ENCODE measurements at places on chromosomes 2 and 18.

DNA sequence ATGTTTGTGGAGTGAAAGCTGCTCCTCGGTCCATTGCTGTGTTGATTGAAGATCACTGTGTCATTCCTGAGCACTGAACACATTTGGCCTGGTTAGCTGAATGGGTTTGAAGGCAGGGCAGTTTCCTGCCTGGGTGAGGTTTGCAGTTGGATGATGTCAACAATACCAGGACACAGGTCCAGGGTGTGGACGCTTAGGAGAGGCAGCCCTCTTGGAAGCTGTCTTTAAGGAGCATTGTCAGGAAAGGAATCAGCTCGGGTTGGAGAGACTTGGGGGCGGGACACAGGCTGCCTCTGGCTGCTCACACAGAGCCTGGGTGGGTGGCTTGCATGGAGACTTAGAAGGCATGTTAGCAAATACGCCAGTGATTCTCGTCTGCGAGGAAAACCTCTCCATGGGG, 237.7 kb downstream of the SEPTIN10 start:
- DNase-seq: no peak

DNA sequence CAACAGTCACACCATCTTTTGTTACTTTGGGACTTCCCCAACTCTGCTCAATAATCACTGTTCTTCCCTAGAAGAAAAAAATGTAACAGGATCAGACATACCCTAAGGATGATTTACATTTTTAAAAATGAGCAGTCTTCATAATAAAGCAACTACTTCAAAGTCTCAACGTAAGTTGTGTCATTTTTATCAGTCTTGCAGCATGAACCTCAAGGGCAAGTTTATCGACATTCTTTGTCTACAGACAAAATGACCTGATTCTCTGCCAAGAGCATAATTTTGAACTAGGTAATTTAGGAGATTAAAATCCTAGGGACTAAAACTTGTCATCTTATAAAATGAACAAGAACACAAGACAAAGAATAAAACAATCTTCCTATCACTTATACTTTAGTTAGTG, 2.3 kb downstream of the HSPD1 start:
- DNase-seq: no peak

- no peak for DNase-seq
Observed at GRCh38 chr2:35819033-35819432, 536.5 kb upstream of the CRIM1 start.

- no peak for DNase-seq
Observed at GRCh38 chr2:172927641-172928357, 147.8 kb upstream of the MAP3K20 start.

GRCh38 chr2:150012986-150013385, 425.4 kb upstream of the MMADHC start:
- DNase-seq: no peak

- DNase-seq: peak; percentile 41
Observed at GRCh38 chr2:186036862-186037449, 298.4 kb downstream of the FSIP2 start.

DNA sequence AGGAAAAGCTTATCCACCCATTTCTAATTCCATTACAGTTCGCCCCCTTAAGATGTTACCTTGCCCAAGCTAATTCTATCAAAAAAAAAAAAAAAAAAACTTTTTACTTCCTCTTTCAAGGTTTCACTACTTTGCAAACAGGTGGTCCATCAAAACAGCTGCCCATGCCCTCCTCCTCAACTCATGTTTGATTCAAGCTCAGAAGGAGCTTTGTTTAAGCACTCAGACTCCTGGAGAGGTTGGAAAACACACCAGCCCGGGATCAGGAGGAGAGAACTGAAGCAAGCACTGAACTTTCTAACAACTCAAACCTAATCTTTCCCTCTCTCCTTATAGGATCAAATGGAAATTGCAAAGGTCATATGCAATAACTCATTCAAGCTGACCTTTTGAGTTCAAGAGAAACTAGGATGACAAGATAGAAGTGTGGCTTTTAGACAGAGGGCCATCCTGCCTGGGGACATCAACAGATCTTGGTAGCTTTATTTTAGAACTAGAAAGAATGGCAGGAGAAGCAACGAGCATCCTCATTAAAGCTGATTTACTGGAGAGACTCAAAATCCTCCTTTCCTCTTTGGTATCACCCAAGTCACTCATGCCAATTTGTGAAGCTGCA, 28.3 kb upstream of the FZD7 start:
- no peak for DNase-seq

- no peak for DNase-seq
Observed at GRCh38 chr18:68429111-68429510, 285.8 kb downstream of the TMX3 start.

- DNase-seq: no peak
Observed at GRCh38 chr18:71238974-71239624, 950.3 kb downstream of the SOCS6 start.

DNA sequence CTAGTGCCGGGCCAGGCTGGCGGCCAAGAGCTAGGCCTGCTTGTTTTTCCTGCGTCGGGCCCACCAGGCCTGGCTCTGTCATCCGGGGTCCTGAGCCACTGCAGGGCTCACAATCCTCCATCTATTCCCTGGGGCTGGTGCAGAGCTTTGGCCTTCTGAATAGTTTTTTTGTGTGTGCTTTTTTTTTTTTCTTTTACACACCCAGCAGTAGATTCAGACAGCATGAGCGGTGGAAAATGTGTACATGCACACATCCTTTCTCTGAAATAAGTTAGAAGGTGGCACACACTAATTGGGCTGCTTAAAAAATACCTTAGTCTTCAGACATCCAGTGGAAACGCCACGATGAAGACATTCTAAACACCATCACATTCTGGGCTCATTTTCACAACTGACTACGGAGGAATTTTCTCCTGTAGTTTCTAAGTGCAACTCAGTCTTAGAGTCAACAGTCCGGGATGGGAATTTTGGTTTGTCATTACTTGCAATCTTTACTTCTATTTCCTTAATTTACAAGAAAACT, 6.1 kb downstream of the ZFP36L2 start:
- no peak for DNase-seq

DNA sequence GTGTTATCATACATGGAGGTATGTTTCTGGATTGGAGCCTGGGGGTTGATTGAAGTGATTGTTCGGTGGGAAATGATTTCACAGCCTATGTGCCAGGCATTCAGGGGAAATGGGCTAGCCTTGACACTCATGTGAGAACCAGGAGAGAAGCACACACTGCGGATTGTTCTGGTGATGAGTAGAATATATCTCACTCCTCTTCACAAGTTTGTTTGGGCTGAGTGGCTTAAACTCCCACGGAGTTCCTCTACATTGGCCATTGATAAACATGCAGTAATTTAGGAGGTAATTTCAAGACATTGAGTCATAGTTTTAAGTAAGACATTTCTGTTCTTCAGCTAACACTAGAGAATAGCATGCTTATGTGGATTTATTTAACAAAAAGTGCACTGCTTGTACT, 498.9 kb upstream of the NETO1 start:
- DNase-seq: no peak

GRCh38 chr2:182023235-182023634, 37.6 kb downstream of the PPP1R1C start:
- no peak for DNase-seq

DNA sequence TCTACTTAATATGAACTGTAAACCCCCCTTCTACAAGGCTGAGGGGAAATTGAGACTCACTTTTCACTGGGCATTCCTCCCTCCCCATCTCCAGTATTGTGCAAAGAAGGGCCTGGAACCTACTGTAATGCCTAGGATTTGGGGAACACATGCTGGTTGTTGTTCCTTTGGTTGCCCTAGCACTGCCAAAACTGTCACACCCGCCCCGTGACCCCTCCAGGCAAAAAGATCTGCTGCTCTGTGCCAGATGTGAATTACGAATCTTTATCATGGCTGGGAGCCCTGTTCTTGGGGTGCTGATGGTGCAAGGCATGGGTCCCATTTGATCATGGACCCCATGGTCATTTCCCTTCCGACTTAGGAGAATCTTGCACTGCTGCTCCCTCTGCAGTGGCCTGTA, 95.4 kb downstream of the CABLES1 start:
- DNase-seq: no peak

- DNase-seq: no peak
Observed at GRCh38 chr18:57431002-57431382, 4.2 kb upstream of the ONECUT2 start.

- DNase-seq: no peak
Observed at GRCh38 chr2:77962943-77963342, 440.8 kb upstream of the LRRTM4 start.

GRCh38 chr2:45851576-45852304, 200.3 kb downstream of the PRKCE start:
- peak; percentile 83 for DNase-seq

GRCh38 chr2:159879051-159879604, 81.1 kb upstream of the CD302 start:
- DNase-seq: no peak

GRCh38 chr18:52979892-52980291, 639.9 kb downstream of the DCC start:
- DNase-seq: no peak

- DNase-seq: no peak
Observed at GRCh38 chr2:120251078-120251477, 1.6 kb upstream of the RALB start.

- DNase-seq: no peak
Observed at GRCh38 chr2:161166538-161167409, 6.5 kb downstream of the TANK start.

DNA sequence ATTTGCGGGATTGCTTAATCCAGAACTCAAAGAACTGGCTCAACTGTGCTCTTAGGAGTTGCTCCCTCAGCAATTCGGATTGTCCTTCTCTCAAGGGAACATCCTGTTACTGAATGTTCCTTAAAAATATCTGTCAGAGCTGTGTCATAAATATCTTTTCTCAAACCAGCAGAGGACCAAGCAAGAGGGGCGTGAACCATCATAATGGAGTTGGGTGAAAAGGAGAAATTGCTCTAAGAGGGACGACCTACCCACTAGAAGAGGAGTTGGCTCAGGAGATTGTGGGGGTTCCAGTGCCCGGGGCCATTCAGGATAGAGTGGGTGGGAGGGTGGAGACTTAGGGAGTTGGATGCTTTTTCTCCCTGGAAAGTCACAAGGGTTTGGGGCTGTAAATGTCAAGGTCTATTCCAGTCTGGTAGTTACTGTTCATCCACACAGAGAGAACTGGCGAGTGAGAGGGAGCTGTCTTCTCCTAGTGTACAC, 59.5 kb downstream of the MERTK start:
- no peak for DNase-seq

- no peak for DNase-seq
Observed at GRCh38 chr2:43340945-43341356, 114.5 kb upstream of the ZFP36L2 start.

DNA sequence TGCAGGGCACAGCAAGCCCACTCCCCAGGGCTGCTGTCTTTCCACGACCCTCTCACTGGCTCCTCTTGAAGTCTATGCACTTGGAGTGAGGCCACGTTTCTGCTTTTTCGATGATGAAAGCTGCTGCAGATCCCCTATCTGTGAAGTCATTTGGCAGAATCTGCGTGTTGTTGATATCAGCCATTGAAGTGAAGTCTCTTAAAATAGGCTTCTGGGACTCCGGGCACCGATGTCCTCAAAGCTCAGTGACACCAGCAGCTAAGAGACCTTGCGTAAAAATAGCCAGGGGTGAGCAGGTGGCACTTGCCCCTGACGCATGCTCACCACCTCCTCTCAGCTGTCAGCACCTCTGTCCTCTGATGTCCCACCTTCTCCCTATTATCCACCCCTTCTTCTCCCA, 89.4 kb upstream of the FHL2 start:
- no peak for DNase-seq

- DNase-seq: no peak
Observed at GRCh38 chr2:165675551-165675968, 118.5 kb downstream of the GALNT3 start.

GRCh38 chr2:219131744-219132143, 28.9 kb downstream of the NHEJ1 start:
- DNase-seq: no peak

GRCh38 chr2:224843141-224843540, 127.0 kb upstream of the CCDC195 start:
- DNase-seq: no peak

GRCh38 chr18:54197747-54198411, 26.6 kb downstream of the MBD2 start:
- DNase-seq: no peak

DNA sequence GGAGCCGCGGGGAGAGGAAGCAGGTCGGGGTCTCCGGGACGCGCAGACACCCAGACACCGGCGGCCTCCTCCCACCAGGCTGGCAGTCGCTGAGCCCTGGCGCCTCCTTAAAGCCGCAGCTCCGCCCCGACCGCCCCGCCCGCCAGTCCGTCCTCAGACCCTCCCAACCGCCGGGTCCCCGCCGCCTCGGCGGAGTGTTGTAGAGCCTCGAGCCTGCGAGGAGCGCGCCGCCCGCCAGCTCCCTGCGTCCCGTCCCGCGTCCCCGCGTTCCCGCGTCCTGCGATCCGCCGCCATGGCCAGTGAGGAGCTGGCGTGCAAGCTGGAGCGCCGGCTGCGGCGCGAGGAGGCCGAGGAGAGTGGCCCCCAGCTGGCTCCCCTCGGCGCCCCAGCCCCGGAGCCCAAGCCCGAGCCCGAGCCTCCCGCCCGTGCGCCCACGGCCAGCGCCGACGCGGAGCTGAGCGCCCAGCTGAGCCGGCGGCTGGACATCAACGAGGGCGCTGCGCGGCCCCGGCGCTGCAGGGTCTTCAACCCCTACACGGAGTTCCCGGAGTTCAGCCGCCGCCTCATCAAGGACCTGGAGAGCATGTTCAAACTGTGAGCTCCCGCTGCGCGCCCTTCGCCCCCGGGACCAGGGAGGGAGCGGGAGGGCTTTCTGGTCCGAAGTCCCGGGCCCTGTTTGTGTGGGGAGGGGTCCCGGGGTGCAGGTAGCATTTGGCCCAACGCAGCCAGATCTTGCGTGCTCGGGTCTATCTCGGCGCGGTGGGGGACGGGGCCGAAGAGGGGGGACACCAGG, at the start of gene EFHD1:
EFHD1 (plus strand) TSS at position 192 of the 793 bp plus-strand sequence; CDS start at position 293, 101 bp downstream.
- peak; percentile 81 for DNase-seq

GRCh38 chr2:42256505-42256904, 87.4 kb downstream of the EML4 start:
- DNase-seq: no peak

- DNase-seq: no peak
Observed at GRCh38 chr2:133324150-133324561, 244.1 kb downstream of the NCKAP5 start.

GRCh38 chr2:210445116-210445707, 31.3 kb downstream of the LANCL1 start:
- peak; percentile 6 for DNase-seq

- DNase-seq: no peak
Observed at GRCh38 chr2:200738590-200738989, 73.1 kb upstream of the BZW1 start.

- DNase-seq: no peak
Observed at GRCh38 chr18:2716394-2717326, 61.1 kb downstream of the SMCHD1 start.

- DNase-seq: peak; percentile 27
Observed at GRCh38 chr2:240435948-240436682, 652 bp downstream of the GPC1 start.

GRCh38 chr2:156380117-156380645, 47.7 kb upstream of the NR4A2 start:
- no peak for DNase-seq

DNA sequence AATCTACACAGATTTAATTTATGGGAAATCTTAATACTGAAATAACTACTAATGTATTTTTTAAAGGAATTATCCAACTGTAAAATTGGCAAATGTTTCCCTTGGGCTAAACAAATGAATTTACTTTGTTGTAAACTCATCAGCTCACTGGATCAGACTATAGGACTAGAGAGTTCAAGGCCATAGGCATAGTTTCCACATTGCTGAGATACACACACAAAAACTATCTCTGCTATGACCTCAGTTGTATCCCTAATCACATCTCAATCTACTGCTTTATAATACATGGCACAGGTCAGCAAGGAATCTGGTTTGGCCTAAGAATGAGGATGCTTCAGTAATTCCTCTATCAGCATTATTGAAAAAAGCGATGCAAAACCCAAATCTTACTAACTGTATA, 101.1 kb upstream of the SLC39A10 start:
- no peak for DNase-seq

- DNase-seq: no peak
Observed at GRCh38 chr18:7482342-7482741, 84.8 kb upstream of the PTPRM start.

Data from NCI-H345 (cell line).